ENCODE measurements at places on chromosomes 12 and 14. TPM values are rescaled to one million over a fixed set of nuclear protein-coding genes. Genes with fewer than 3 reads are reported as not detected.

DNA sequence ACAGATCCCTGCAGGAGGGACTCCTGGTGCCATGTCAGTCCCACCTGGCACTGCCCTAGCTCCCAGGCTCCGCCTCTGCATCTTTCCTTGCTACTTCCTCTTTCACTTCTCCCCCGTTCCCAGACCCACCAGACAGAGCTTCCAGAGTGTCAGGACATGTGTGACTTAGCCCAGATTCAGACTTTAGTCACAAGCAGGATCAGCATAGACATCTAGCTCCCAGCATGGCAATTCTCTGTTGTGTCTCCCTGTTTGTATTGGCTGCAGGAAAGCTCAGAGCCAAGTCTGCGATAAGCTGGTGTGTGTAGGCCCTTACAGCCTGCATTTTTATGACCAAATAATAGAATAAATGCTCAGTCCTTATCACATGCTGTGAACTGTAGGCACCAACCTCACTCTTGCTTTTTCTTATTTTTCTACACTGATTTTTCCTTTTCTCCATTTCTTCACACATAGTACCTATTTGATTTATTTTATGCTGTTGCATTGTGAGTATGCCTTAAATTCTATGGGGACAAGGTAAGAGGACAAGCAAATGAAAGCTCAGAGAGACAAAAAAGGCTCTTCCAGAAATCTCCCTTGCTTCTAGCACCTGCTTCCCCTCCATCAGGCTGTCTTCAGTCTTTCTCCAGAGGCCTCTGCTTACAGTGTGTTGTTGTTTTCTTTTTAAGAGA, 5.9 kb downstream of the DHRS2 start:
- no peak overlapping the region for H3K27ac ChIP-seq
- DNase-seq = no peak
- H3K36me3 ChIP-seq = no peaks in the 10 kb centered on the region
- H3K4me1 ChIP-seq = no peaks in the 10 kb centered on the region
- H3K27me3 ChIP-seq = no peaks in the 10 kb centered on the region
- H3K4me3 ChIP-seq = no peak overlapping the region

- H3K4me1 ChIP-seq = no peaks in the 10 kb centered on the region
- peaks cover 4% of the 10 kb centered on the region for H3K36me3 ChIP-seq
- no peak for DNase-seq
- H3K4me3 ChIP-seq = no peak overlapping the region
- H3K27me3 ChIP-seq = no peaks in the 10 kb centered on the region
- no peak overlapping the region for H3K27ac ChIP-seq
Measured at GRCh38 chr12:116931665-116932064, 20.9 kb downstream of the FBXW8 start.

DNA sequence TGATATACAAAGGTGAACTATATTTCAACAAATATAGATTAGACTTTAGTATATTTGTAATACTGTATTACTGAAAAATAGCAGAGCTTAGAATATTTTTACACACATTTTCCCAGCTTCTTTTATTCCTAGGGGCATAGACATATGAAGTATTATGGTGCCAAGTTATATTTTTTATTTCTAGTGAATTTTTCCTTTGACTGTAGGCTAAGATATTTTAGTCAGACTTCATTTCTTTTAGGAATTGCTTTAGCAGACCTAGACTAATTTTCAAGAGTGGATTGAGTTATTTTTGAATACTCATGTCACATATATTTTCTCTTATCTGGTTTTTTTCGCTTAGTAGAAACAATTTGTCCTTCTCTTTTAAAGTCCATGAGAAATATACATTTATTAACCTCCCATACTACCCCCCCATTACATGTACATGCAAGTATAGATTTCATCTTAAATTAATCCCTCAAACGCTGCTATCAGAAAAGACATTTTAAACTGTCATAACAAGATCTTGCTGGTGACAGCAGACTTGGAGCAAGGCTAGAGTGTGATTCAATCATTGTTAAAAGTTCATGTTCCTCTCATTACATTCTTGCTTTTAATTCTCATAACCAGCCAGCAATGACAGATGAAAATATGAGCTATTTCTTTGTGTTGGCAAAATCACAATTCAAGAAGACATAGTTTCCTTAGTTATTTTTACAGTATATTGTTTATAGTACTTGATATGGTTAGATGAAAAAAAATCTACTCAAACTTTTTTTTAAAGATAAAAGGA, 456.1 kb downstream of the AEBP2 start:
- H3K27ac ChIP-seq = no peak overlapping the region
- H3K4me3 ChIP-seq = no peak overlapping the region
- no peaks in the 10 kb centered on the region for H3K4me1 ChIP-seq
- no peaks in the 10 kb centered on the region for H3K36me3 ChIP-seq
- DNase-seq = no peak

DNA sequence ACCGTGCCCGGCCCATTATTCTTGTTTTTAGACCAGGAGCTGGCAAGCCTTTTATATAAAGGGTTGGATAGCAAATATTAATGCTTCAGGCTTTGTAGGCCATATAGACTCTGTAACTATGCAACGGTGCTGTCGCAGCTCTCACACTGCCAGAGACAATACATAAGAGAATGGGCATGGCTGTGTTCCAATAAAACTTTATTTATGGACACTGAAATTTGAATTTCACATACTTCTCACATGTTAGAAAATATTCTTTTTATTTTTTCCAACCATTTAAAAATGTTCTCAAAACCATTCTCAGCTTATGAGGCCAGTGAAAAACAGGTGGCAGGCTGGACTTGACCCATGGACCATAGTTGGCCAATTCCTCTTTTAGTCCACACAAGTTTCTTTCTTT, 13.0 kb upstream of the CDK2AP1 start:
- H3K27me3 ChIP-seq = no peaks in the 10 kb centered on the region
- H3K27ac ChIP-seq = no peak overlapping the region
- no peaks in the 10 kb centered on the region for H3K4me1 ChIP-seq
- no peak for DNase-seq

Gene PMCH
- not detected for total RNA-seq

Gene KLHL33
- total RNA-seq = 0.22 TPM

Gene ZNF740
- 40.4 TPM for total RNA-seq

Gene PLEK2
- total RNA-seq = not detected

Gene RBP5
- not detected for total RNA-seq

Gene KLRK1
- not detected for total RNA-seq

Gene METTL25
- 9.3 TPM for total RNA-seq

Gene JKAMP
- total RNA-seq = 134 TPM

Gene AQP6
- total RNA-seq = 0.12 TPM

Gene GPX2
- total RNA-seq = not detected
